Putamen (tissue), 1 donor: ENCODE measurements at places on chromosomes 6 and 20.

GRCh38 chr6:26576407-26576843 is 20.3 kb upstream of the ABT1 start:
- no peak for DNase-seq

DNA sequence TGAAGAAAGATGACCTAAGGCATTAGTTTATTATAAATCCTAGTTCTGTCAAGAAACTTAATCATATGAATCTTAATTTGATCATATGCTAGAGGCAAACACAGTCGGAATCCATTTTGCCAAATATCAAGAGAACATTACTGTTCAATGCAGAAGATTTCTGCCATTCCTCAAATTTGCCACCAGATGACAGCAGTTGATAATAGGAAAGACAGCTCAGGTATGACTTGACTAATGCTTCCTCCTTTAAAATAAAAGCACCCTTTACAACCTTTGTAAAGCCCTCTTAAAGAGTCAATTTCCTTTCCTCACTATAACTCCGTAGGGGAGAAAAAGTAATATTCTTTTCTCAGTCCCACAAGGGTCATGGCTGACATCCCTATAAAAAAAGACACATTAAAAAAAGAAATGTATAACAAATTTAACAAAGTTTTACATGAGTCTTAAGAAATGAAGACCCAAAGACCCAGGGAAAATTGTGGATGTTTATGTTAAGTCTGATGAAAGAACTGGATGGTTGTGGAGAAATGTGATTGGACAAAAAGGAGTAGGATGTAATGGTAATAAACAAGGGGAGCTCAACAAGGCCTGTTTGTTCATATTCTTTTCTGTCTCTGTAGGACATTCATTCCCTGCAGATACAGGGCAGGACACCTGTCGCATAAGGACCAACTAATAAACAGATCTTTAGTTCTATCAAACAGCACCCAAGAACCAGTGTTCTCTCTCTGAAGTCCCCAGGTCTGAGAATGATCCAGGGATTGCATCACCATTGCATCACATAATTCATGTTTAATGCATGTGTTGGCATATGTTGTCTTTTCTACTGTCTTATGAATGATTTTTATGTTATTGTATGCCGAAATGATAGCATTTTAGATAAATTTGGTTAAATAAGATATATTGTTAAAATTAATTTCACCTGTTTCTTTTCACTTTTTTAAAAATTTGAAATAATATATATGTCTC is 23.0 kb upstream of the IL17A start:
- DNase-seq, result peak; percentile 9

- no peak for DNase-seq
These were observed 24.2 kb upstream of the TAGAP start for GRCh38 chr6:159068904-159069578.

GRCh38 chr6:163952005-163952404 is 537.5 kb downstream of the QKI start:
- DNase-seq, result no peak

- no peak for DNase-seq
These were observed 11.3 kb downstream of the SERPINB9 start for GRCh38 chr6:2891768-2892170.

DNA sequence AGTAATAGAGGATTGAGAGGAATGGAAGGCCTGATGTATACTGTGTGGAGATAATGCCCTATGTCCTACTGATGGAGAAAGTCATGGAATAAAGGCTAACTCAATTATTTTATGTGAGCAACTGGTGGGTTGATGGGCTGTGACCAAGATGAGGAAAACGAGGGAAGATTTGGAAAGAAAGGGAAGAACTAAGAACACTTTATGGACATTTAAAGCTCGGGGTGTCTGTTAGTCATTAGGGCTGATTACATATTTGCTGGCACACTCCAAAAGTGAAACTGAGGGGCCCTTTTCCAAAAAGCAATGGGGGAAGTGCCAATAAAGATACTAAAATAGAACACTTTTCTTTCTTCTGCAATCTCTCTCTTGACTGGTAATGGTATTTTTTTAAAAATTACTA is 439.5 kb downstream of the PLCB1 start:
- no peak for DNase-seq

DNA sequence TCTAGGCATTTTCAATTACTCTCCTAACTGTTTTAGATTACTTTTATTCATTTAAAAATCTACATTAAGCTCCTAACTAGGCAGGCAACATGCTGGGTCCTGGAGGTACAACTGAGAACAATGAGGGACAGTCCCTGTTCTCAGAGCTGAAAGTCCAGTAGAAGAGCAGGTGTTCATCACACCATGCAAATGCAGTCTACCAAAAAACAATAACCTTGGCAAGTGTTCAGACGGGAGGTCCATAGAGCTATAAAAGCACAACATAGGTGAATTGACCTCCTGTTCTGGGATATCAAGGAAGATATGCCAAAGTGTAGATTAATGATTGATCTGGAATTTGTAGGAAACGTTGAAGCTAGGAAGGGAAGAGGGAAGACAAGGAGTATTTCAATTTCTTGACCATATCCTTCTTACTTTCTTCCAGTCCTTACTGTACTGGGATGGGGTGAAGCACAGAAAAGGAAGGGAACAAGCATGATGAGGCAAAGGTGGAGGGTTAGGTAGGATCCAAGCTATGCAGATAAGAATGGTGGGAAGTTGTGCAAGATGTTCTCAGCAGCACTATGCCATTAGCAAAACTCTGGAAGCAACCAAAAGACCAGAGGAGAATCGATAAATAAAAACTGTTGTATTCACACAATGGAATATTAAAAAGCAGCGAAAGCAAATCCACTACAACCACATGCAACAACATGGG is 485.7 kb upstream of the JARID2 start:
- DNase-seq, result no peak

DNA sequence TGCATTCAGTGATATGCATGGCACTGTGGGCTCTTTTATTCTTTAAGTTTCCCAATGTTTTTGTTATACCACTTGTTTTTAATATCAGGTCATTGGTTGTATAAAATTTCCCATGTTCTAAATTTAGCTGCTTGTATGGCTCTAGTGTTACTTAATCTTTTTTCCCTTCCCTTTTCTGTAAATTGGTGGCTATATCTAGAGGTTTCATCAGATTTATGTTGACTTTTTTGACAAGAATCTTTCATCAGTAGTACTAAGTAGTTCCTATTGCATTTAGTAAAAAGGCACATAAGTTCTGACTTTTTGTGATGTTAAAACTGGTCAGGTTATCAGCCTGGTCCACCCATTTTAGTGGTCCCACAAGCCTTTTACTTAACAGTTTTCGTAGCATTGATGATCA is 51.1 kb downstream of the MMS22L start:
- DNase-seq, result no peak

DNA sequence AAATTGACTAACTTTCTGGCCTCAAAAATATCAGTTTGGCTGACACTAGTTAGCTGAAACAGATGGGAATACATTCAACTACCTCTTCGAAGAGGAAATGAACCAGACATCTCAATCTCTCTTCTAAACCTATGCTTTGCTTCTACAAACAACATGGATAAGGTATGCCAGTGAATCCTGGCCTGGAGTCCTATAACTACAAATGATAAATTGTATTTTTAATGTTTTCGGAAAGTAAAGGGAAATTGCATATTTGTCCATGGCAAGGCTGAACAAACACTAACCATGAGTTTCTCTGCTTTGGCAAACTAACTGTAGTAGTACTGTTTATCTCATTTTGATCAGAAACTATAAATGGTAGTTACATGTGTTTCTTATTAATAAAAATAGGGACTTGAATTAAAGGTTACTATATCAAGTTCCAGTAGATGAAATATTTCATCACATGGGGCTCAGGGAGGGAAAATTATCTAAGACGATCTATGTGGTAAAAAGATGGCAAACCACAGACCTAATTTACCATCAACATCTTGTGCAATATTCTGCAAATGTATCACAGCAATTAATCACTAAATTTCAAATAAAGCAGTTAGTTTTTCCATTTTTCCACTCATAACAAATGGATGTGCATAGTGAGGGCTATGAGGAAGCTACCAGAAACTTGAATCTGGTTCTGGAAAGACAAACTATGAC is 76.8 kb downstream of the COL12A1 start:
- no peak for DNase-seq

DNA sequence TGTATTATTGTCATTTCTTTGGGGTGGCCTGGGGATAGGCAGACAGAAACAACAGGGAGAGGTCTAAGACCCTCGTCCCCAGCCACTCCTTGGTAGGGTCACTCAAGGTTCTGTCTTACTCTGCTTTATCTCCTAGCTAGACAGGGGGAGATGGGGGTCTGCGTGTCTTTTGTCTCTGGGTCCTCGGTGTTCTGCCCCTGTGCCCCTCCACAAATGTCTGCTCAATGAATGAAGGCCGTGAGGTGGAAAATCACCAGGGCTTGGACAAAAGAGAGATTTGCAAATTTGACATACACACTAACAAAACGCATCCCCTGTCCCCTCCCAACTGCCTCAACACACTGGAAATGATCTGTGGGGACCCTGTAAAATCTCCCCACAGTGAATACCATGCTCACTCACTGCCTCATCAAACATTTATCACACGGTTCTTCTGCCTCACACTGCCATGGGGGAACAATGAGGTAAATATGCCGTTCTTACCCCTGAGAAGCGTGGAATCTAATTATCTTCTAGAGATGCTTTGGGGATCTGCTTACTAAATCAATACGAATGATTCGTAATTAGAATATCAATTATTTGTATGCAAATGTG is 13.2 kb upstream of the VAPB start:
- no peak for DNase-seq

DNA sequence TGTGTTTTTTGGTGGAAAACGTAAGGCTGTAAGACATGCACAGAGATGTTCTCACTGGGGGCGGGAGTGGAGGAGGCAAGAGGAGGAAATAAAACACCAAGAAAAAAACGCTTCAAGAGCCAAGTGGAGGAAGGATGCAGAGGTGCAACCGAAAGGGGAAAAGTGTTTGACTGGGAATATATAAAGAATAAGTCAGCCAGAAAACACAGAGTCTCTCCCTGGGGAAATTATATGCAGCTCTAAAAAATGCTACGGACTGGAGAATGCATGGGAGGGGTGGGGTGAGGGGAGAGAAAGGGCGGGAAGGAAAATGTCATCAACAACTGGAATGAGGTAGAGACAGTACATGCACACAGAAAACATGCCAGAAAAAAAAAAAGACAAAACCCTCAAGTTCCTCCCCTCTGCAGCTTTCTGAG is 133.5 kb downstream of the SCML4 start:
- peak; percentile 26 for DNase-seq

DNA sequence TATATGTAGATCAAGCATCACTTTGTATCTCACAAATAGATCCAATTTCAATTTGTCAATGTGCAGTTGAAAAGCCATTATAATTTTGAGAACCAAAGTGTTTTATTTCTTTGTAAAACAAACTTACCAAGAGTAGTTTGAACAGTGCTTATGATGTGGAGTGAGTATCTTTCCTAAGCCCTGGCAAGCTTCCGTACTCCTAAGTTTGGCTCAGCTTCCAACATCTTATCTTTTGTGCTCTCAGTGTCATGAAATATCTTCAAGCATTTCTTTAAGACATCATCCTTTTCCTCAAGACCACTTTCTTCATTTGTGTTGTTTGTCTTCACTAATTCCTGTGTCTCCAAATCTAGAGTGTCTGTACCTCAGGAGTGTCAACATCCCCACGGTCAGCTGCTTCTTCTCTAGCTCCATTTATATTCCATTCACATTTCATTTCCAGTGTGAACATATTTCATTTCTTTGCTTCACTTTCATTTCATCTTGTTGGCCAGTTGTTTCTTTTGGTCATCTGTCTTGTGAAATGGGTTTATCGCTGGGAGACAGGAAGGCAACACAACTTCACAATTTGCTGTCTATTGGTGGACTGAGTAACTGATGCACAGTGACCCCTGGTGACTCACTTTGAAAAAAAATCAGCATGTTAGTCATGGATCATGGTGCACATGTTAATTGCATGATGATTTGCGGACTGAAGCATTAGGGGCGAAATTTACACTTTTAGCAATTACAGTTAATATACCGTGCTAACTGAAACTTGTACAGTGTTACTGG is 36.9 kb downstream of the SLC24A3 start:
- DNase-seq, result no peak

GRCh38 chr6:20001286-20001685 is 164.1 kb downstream of the ID4 start:
- no peak for DNase-seq

DNA sequence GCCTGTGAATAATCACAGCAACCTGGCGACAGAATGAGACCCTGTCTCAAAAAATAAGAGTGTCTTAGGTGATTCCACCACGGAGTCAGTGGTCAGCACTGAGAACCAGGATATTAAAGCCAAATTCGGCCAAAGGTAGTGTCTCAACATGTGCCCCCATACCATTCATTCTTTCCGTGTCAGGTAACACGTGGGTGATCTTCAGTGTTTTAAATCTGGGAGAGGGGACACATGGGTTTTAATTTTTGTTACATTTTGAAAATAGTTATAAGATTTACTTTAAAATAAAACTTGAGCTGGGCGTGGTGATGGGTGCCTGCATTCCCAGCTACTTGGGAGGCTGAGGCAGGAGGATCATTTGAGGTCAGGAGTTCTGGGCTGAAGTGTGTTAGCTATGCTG is 59.0 kb downstream of the TFAP2C start:
- DNase-seq, result no peak

DNA sequence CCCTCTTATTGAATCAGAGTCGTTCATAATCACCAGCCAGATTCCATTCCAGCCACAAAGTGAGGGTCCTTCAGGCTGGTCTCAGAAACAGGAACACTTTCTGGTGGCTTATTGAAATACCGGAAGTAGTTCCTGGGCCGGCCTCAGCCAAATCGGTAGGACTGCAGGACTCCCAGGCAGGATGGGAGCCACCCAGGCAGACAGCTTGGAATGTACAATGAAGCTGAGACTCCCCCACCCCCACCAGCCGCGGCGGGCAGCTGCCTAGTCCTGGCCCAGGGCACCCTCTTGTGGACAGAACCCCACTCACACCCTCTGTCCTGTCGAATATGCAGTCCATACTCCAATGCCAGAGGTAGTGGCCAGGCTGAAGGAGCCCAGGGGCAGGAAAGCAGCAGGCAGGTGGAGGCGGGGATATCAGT is 43.8 kb downstream of the MDFI start:
- peak; percentile 86 for DNase-seq

DNA sequence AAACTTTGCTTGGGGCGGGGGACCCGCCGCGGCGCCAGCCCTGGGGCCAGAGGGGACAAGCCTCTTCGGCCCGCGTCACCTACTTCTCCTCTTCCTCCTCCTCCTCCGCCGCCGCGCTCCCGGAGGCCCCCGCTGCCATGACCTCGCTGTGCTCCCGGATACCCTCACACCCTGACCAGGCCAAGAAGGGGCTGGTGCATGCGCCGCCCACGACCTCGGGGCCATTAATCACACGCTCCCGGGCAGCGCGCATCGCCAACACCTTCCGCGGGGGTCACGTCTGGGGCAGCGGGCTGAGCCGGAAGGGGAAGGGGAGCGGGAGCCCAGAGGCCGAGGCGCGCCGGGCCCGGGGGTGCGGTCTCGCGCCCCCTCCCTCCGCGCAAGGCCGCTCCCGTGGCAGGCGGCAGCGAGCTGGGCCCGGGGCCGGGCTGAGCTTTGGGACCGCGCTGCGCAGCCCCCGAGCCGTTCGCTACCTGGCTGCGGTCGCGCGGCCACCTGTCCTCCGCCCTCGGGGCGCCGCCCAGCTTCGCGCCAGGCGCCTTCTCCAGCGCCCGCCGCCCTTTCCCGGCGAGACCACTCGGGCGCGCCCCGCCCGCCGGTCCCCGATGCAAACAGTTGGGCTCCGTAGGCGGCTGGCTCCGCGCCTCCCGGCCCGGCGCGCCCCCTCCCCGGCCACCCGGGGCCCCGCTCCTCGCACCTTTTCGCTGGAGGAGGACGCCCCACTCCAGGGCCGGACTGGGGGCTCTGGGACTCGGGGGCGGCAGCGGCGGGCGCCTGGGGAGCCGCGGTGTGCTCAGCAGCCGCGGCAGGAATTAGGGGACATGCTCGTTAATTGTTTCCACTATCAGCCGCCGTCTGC is 575 bp upstream of the CNR1 start:
- no peak for DNase-seq
